Ascending aorta (tissue), 2 donors: ENCODE measurements at places on chromosomes 11 and 22. TPM values are rescaled to one million over a fixed set of nuclear protein-coding genes. Genes with fewer than 3 reads are reported as not detected.

The FJX1 gene
- 16.4 TPM for total RNA-seq

The CASP5 gene
- total RNA-seq: not detected

The F2 gene
- 2.6 TPM for total RNA-seq

The SYT7 gene
- 1.8 TPM for total RNA-seq

The KDELR3 gene
- 11.8 TPM for total RNA-seq

The BACE1 gene
- 27.2 TPM for total RNA-seq

The SHISAL1 gene
- total RNA-seq: 1.6 TPM

The OR52I1 gene
- total RNA-seq: not detected

The NRXN2 gene
- 26.0 TPM for total RNA-seq

The CABP2 gene
- not detected for total RNA-seq

The CYB5R3 gene
- 455 TPM for total RNA-seq

The USH1C gene
- not detected for total RNA-seq

The MS4A12 gene
- total RNA-seq: not detected

The ABCG4 gene
- total RNA-seq: not detected

The OR8A1 gene
- total RNA-seq: not detected

The RFPL2 gene
- not detected for total RNA-seq

The BEST1 gene
- total RNA-seq: 30.9 TPM

The EEF1G gene
- total RNA-seq: 1,083 TPM

The TRIM6 gene
- 0.64 TPM for total RNA-seq

The TRPM5 gene
- total RNA-seq: not detected

The LDLRAD3 gene
- total RNA-seq: 21.6 TPM

The TIGD3 gene
- not detected for total RNA-seq

The MRGPRX4 gene
- not detected for total RNA-seq

The IL17REL gene
- total RNA-seq: not detected

The LRRC32 gene
- total RNA-seq: 280 TPM

The EMSY gene
- total RNA-seq: 7.5 TPM

The C11orf52 gene
- not detected for total RNA-seq

The GAS2 gene
- total RNA-seq: 27.0 TPM

The SPON1 gene
- total RNA-seq: 37.8 TPM

The SLC22A8 gene
- total RNA-seq: not detected

The MPPED1 gene
- not detected for total RNA-seq

The SMIM35 gene
- not detected for total RNA-seq

The STK33 gene
- not detected for total RNA-seq

The DBX1 gene
- total RNA-seq: not detected

The APBB1 gene
- total RNA-seq: 29.2 TPM

The OR51B4 gene
- total RNA-seq: not detected

The SLCO2B1 gene
- 403 TPM for total RNA-seq

The DPAGT1 gene
- 61.9 TPM for total RNA-seq

The ISX gene
- not detected for total RNA-seq

The ALX4 gene
- not detected for total RNA-seq

The SLC6A5 gene
- total RNA-seq: not detected

The HTR3B gene
- not detected for total RNA-seq

The TSKU gene
- total RNA-seq: 121 TPM

The OR9Q2 gene
- total RNA-seq: not detected

The CRYBB3 gene
- total RNA-seq: not detected
